ENCODE measurements at places on chromosomes 4 and X.

DNA sequence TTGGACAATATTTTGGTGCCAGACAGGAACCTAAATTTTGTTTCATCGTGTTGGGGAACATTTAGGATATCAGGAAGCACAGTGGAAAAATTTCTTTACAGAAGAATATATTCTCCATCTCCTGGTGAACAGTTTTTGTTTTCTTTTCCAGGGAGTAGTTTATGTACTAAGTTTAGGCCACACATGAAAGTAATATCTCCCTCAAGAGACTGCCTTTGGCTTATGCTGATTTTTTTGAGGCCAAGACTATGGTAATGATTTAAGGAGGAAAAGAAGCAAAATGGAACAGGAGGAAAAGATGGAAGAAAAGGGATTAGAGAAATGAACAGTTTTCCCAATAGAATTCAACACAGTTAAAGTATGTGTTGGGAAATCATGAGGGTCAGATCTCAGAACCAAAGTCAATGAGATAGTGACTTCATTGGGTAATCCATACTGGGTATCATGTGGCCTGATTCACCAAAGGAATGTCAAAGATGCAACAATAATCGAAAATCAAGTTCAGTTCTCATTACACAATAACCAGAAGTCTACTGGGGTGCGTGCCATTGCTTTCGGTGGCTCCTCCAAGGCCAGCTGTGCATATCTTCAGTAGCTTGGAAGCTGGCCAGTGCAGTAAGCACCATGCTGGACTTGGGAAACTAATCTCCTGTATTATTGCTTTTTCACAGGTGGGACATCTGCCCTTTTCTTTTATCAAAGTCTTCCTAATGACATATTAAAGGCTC lies 234.8 kb downstream of the COL25A1 start:
- no peak overlapping the region for H3K27ac ChIP-seq
- no peaks in the 10 kb centered on the region for H3K4me1 ChIP-seq
- H3K36me3 ChIP-seq, result no peaks in the 10 kb centered on the region
- peaks cover 2% of the 10 kb centered on the region for H3K27me3 ChIP-seq

DNA sequence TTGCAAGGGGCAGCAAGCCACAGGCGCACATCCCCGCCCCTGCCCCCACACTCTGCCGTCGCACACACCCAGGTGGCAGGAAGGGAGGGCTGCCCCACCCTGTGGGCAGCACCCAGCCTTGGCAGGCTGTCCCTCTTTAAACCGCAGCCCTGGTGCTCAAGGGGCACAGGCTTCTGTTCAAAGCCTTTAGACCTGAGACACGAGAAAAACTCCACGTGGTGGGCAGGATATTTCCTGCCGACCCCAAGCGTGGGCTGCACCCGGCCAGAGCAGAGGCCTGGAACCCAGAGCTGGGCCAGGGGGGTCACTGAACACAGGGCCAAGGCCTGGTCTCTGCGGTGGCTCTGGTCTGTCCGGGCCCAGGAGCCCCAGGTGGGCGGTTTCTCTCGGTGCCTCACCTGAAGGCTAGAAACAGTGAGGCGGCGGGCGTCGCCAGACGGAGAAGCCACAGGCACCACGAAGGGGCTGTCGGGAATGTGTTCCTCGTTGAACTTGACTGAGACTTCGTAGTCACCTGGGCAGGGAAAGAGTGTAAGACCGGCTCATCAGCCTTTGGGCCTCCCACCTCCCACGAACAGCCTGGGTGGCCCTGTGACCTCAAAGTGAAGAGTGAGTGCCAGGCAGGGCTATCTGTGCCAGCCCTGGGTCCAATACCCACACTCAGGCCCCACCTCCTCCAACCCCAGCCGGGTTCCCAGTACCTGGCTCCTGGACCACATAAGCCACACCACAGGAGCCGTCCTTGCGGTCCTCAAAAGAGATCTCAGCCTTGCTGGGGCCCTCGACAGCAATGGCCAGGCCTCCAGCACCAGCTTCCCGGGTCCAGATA lies 23.0 kb downstream of the FLNA start:
- peak; percentile 50 for DNase-seq
- H3K36me3 ChIP-seq, result peaks cover 50% of the 10 kb centered on the region
- H3K4me3 ChIP-seq, result no peak overlapping the region
- H3K27ac ChIP-seq, result peak overlapping the region; percentile 85

GRCh38 chr4:101187841-101188240 lies 159.5 kb downstream of the PPP3CA start:
- H3K36me3 ChIP-seq, result peaks cover 13% of the 10 kb centered on the region
- H3K4me1 ChIP-seq, result peaks cover 17% of the 10 kb centered on the region
- H3K4me3 ChIP-seq, result no peak overlapping the region
- no peaks in the 10 kb centered on the region for H3K27me3 ChIP-seq

GRCh38 chrX:150736475-150736874 lies 43.3 kb downstream of the MTMR1 start:
- H3K4me3 ChIP-seq, result peak overlapping the region; percentile 8
- no peaks in the 10 kb centered on the region for H3K27me3 ChIP-seq

- peaks cover 2% of the 10 kb centered on the region for H3K27me3 ChIP-seq
- H3K36me3 ChIP-seq, result no peaks in the 10 kb centered on the region
- no peak for DNase-seq
- H3K4me1 ChIP-seq, result no peaks in the 10 kb centered on the region
- H3K4me3 ChIP-seq, result no peak overlapping the region
These were observed 104.1 kb upstream of the BMP3 start for GRCh38 chr4:80926446-80926845.

GRCh38 chrX:120790552-120790951 lies 85.1 kb downstream of the CT47B1 start:
- DNase-seq, result no peak
- H3K4me3 ChIP-seq, result no peak overlapping the region
- no peaks in the 10 kb centered on the region for H3K27me3 ChIP-seq
- H3K27ac ChIP-seq, result no peak overlapping the region
- H3K4me1 ChIP-seq, result peaks cover 12% of the 10 kb centered on the region

- H3K27me3 ChIP-seq, result no peaks in the 10 kb centered on the region
- no peaks in the 10 kb centered on the region for H3K36me3 ChIP-seq
- H3K27ac ChIP-seq, result no peak overlapping the region
- peaks cover 5% of the 10 kb centered on the region for H3K4me1 ChIP-seq
- H3K4me3 ChIP-seq, result no peak overlapping the region
- no peak for DNase-seq
These were observed 5.2 kb upstream of the EFNB1 start for GRCh38 chrX:68823413-68824151.

DNA sequence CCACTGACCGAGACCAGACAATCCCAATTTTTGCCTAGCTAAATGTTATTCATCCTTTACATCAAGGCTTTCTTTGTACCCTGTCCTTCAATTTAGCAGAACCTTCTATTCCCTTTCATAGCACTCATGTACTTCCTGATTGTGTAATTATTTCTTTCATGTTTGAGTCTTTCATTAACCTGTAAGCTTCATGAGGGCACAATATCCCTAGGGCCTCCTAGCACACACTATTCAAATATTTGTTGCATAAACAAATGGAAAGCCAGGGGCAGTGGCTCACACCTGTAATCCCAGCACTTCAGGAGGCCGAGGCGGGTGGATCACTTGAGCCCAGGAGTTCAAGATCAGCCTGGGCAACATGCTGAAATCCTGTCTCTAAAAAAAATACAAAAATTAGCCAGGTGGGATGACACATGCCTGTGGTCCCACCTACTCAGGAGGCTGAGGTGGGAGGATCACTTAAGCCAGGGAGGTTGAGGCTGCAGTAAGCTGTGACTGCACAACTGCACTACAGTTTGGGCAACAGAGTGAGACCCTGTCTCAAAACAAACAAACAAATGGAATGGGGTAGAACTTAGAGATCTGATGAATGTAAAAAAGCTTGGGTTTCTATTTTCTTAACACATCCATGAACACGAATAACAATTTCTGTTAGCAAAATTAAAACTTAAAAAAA lies 59.0 kb downstream of the SAT1 start:
- no peak for DNase-seq
- no peaks in the 10 kb centered on the region for H3K27me3 ChIP-seq
- no peak overlapping the region for H3K4me3 ChIP-seq
- no peaks in the 10 kb centered on the region for H3K36me3 ChIP-seq
- no peaks in the 10 kb centered on the region for H3K4me1 ChIP-seq
- H3K27ac ChIP-seq, result no peak overlapping the region

- H3K27ac ChIP-seq, result peak overlapping the region; percentile 50
- no peaks in the 10 kb centered on the region for H3K27me3 ChIP-seq
- peaks cover 31% of the 10 kb centered on the region for H3K4me1 ChIP-seq
- H3K36me3 ChIP-seq, result peaks cover 29% of the 10 kb centered on the region
These were observed 12.5 kb downstream of the KLHL15 start for GRCh38 chrX:24014388-24015018.

GRCh38 chr4:103137446-103137827 lies 37.8 kb upstream of the BDH2 start:
- no peak overlapping the region for H3K27ac ChIP-seq
- peaks cover 9% of the 10 kb centered on the region for H3K4me1 ChIP-seq
- no peaks in the 10 kb centered on the region for H3K27me3 ChIP-seq

- no peaks in the 10 kb centered on the region for H3K27me3 ChIP-seq
- H3K36me3 ChIP-seq, result no peaks in the 10 kb centered on the region
- H3K4me3 ChIP-seq, result no peak overlapping the region
- DNase-seq, result no peak
These were observed 16.6 kb upstream of the GASK1B start for GRCh38 chr4:158189422-158189821.

DNA sequence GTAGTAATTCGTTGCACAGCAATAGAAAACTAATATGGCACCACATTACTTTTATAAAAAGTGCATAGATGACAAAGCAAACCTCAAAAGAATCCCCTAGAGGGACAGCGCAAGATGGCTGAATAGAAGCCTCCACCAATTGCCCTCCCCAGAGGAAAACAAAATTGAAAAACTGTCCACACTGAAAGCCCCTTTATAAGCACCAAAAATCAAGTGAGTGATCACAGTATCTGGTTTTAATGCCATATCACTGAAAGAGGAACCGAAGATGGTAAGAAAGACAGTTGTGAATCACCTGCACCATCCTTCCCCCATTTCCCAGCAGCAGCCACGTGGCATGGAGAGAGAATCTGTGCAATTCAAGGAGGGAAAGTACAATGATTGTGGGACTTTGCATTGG lies 522.2 kb downstream of the GLUD2 start:
- DNase-seq, result no peak
- no peak overlapping the region for H3K27ac ChIP-seq
- H3K4me1 ChIP-seq, result no peaks in the 10 kb centered on the region
- H3K4me3 ChIP-seq, result no peak overlapping the region
- H3K36me3 ChIP-seq, result no peaks in the 10 kb centered on the region

- H3K4me3 ChIP-seq, result no peak overlapping the region
- DNase-seq, result peak; percentile 14
- H3K27ac ChIP-seq, result no peak overlapping the region
- no peaks in the 10 kb centered on the region for H3K4me1 ChIP-seq
- no peaks in the 10 kb centered on the region for H3K36me3 ChIP-seq
These were observed 131.3 kb upstream of the AP1S2 start for GRCh38 chrX:15985937-15986336.

GRCh38 chr4:53671757-53672156 lies 80.5 kb upstream of the LNX1 start:
- no peak overlapping the region for H3K27ac ChIP-seq

GRCh38 chr4:31674313-31674947 lies 954.3 kb downstream of the PCDH7 start:
- no peaks in the 10 kb centered on the region for H3K4me1 ChIP-seq
- no peaks in the 10 kb centered on the region for H3K36me3 ChIP-seq
- H3K27ac ChIP-seq, result no peak overlapping the region
- DNase-seq, result no peak
- H3K4me3 ChIP-seq, result no peak overlapping the region
- H3K27me3 ChIP-seq, result no peaks in the 10 kb centered on the region

- no peak within 1 kb of the TSS for H3K4me3 ChIP-seq
- H3K27ac ChIP-seq, result no peak within 1 kb of the TSS
- H3K36me3 ChIP-seq, result no peaks in the 10 kb centered on the region
- no peak for DNase-seq
- no peaks in the 10 kb centered on the region for H3K27me3 ChIP-seq
These were observed at the start of gene PAGE2 for GRCh38 chrX:55088795-55089489. Gene PAGE2 (plus strand): TSS chrX:55089018. CDS start chrX:55090021, 1,003 bp downstream.

DNA sequence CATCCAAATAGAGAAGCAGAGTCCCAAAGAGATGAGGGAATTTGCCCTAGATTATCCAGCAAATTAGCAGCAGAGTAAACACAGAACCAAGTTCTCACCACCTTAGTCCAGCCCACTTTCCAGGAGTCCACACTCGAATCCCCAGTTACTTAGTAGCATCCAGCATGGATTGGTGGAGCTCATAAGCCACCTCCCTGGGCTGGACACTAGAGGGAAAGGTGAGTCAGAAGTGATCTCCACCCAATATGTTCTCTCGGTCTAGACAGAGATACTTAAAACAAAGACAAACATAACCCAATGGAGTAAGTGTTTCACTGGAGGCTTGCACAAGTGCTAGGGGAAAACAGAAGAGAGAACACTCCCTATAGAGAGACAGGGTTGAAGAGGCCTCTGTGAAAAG lies 105.1 kb upstream of the CPEB2 start:
- no peaks in the 10 kb centered on the region for H3K4me1 ChIP-seq
- no peak overlapping the region for H3K27ac ChIP-seq
- H3K4me3 ChIP-seq, result no peak overlapping the region
- H3K27me3 ChIP-seq, result no peaks in the 10 kb centered on the region
- no peak for DNase-seq

Measured in activated CD4-positive, alpha-beta memory T cell treated with anti-CD3 and anti-CD28 coated beads, Interleukin-2, amount 10 ng/mL, durations not matched to agents 7 days and 5 days (primary cell).